ENCODE measurements at places on chromosomes 5 and 9.

DNA sequence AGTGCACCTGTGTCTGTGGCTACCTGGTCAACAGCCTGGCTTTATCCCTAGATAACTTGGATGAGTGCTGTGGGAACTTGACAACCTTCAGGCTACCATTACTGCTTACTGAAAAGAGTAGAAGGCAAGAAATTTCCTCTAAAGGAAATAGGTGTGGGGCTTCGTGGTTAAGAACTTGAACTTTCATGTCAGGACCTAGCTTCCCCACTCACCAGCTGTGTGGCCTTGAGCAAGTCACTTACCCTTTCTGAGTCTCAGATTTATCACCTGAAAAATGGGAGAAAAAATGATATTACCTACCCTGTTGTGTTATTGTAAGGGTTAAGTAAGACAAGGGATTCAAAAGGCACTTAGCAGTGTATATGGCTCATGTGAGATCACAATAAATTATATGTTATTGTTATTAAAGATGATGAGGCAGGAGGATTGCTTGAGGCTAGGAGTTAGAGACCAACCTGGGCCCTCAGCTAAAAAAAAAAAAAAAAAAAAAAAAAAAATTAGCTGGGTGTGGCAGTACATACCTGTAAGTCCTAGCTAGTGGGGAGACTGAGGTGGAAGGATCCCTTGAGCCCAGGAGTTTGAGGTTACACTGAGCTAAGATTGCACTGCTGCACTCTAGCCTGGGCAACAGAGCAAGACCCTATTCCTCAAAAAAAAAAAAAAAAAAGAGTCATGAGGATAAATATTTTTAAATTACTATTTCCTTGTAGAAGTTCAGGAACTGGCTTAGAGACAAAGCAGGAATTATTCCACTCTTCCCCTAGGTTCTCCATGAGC is 97.0 kb upstream of the SPRY4 start:
- no peak for DNase-seq

DNA sequence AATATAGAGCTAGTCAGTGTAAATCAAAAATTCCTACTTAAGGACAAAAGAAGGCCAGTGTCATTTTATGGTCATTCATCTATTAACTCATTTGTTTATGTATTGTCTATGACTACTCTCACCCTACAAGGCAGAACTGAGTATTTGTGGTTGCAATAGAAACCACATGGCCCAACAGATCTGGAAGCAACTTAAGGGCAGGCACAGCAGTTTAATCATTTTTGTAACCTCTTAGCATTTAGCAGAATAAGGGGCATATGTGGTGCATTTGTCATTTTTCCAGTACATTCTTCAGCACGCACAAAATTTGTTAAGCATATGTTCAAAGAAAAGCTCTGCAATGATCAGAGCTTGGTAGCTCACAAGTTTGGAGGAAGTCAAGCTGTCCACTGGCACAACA is 1.1 kb downstream of the FKBP15 start:
- no peak for DNase-seq

DNA sequence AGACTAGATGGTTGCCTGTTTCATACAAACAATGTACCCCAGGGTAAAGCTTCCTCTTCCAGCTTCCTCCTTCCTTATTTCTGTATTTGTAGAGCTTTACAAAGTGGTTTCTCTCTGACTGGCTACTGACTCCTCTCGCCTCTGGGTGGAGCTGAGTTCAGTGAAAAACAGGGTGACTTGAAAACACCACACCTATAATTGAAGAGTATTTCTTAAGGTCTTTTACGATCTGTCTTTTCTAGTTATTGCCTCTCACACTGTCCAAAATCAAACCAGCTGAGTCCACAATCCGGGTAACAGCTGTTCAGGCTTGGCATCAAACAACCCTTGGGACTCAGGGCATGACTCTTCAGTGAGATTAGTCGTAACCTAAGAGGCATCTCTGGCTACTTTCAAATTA is 200.4 kb downstream of the ARRDC3 start:
- DNase-seq, result no peak

GRCh38 chr9:112049811-112050516 is 125.1 kb downstream of the SUSD1 start:
- no peak for DNase-seq

DNA sequence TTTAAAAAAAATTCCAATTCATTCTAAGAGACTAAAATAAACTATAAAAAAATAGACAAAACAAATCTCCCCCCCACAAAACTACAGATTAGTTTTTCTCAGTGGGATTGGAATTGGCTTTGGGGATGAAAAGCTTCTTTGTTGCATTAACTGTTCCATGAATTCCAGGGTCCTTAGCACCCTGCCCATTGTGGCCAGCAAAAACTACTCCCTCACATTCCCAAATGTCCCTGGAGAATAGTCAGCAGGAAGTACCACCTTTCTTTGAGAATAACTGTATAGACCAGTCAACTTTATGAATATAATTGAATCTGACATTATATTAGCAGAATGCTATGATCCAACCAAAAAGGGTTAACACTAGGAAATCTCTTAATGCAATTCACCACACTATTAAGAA is 147.9 kb downstream of the LPAR1 start:
- DNase-seq, result no peak

GRCh38 chr5:159386028-159386711 is 55.9 kb upstream of the IL12B start:
- DNase-seq, result no peak

- DNase-seq, result no peak
Measured at GRCh38 chr5:133006653-133007052, 19.7 kb downstream of the ZCCHC10 start.

DNA sequence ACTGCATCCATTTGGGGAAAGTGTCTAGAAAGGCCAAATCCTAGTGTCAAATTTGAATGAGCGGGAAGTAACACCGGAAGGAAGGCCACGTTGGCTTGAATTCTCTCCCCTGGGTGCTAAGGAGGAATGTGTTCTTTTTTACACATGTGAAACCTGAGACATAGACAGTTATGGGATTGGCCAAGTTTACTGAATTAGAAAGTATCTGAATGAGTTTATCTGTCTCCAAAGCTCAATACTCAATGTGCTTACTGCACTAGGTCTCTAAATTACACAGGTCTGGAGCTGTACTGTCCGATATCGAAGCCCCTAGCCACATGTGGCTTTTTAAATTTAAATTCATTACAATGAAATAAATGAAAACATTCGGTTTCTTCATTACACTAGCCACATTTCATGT is 6.0 kb downstream of the DMRT1 start:
- no peak for DNase-seq

GRCh38 chr5:27472000-27472763 is 433.8 kb upstream of the CDH9 start:
- no peak for DNase-seq

GRCh38 chr9:21657966-21658667 is 144.3 kb upstream of the MTAP start:
- DNase-seq, result no peak

DNA sequence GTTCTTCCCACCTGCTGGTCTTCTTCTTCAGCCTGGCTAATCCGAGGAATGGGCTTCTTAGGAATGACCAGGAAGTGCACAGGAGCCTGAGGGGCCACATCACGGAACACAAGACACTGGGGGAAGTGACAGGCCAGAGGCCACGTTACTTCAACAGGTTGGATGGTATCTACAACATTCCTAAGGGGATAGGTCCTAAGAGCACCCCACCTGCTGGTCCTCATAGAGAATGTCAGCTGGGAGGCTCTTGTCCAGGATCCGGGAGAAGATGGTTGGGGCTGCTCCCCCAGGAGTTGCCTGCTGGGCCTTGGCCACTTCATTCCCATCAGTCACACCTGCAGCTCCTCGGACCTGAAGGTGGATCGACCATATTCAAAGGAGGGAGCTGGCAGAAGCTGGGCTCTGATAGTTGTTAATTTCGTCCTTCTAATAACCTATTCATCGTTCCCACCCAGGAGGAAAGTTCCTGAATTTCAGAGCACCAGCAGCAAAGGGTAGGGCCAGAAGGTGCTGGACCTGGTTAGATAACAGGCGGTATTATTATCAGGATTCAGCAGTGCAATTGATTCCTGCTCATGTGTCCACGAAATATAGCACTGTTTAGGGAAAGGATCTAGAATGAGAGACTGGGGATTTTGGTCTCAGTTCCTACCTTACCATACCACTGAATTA is 1.3 kb downstream of the HINT2 start:
- DNase-seq, result no peak

GRCh38 chr5:40191150-40191549 is 488.6 kb upstream of the PTGER4 start:
- no peak for DNase-seq

GRCh38 chr9:36985769-36986467 is 48.1 kb downstream of the PAX5 start:
- no peak for DNase-seq

GRCh38 chr5:131745703-131746102 is 51.1 kb downstream of the FNIP1 start:
- DNase-seq, result no peak

- DNase-seq, result no peak
Measured at GRCh38 chr9:90770182-90770738, 31.4 kb upstream of the SYK start.

- no peak for DNase-seq
Measured at GRCh38 chr9:95644377-95644776, 127.6 kb upstream of the PTCH1 start.

GRCh38 chr9:96253059-96253696 is 48.8 kb downstream of the HSD17B3 start:
- DNase-seq, result no peak

DNA sequence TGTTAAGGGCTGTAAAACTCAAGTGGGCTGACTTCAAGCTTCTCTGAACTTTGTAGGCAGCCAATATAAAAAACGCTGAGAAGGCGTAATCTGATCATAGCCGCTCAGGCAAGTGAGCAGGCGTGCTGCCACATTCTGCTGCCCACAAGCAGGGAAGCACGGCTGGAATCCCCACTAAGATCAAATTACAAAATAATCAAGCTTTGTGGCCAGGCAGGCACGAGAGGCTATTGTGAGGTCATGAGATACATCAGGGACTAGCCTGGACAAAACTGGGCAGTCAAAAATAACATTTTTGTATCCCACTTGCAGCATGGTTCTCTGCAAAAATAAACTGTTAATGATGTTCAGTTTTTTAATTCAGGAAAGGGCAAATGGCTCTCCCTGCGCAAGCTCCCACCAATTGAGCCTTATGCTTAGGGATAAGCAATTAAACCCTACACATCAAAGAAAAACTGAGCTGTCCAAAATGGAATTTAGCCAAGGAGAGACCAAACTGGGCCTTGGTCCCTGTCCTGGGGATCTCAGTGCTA is 64.0 kb downstream of the POU5F2 start:
- no peak for DNase-seq

DNA sequence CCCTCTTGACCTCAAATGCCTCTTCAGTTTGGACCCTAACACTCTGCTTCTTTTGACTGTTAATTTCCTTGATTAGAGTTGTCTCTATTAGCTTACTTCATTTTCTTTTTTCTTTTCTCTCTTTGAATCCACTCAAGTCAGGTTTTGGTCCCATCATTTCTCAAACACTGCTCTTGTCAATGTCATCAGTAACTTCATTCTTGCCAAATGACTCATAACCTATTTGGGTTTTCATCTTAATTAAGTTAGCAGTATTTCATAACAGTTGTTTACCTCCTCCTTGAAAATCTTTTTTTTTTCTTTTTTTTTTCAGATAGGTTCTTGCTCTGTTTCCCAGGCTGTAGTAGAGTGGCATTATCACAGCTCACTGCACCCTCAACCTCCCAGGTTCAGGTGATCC is 119.6 kb downstream of the PARP8 start:
- DNase-seq, result no peak

- peak; percentile 4 for DNase-seq
Measured at GRCh38 chr5:64612344-64612961, 77.8 kb upstream of the SHISAL2B start.

DNA sequence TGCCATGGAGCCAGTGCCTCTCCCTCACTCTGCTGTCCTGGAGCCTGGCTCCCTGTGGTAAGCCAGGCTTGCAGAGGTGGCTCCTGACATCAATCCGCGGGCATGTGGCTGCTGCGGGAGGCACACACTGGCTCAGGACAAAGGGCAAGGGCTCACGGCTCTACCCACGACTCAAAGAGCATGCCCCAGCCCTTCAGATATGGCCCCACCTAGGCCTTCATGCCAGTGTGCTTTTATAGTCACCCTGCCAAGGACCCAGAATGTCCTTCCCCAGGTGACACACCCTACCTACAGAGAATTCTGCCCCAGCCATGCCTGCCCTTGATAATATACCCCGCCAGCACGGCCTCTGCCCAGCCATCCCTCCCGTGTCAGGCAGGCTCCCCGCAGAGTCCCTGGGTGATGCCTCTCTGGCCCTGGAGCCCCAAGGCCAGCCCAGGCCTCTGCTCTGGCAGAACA is 1.6 kb downstream of the MGAT4B start:
- DNase-seq, result no peak

GRCh38 chr9:116027096-116027495 is 126.5 kb upstream of the PAPPA start:
- DNase-seq, result no peak

GRCh38 chr5:71587766-71588532 is 809 bp downstream of the MCCC2 start:
- no peak for DNase-seq

DNA sequence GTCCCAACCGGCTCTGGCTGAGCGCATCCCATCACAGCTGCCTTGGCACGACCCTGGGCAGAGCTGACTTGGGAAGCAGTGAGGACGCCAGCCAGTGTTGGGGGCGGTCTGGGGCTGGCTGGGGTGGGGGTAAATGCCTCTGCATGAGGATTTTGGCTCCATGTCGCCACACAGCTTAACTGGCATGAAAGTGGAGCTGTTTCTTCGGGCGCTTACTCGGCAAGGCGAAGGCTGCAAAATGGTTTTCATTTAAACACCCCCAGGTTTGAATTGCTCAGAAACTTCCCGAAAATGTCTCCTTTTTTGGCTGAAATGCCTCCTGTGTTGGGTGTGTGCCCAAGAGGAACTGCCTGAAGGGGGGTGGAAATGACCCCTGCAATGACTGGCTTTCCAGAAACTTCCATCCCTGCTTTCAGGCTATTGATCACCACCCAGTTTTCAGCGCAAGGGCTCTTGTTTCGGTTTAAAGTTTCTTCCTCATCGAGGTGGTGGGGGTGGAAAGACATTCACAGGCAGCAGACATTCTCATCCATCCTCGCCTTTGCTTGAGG is 38.3 kb downstream of the PTGES start:
- DNase-seq, result no peak

GRCh38 chr5:54844905-54845566 is 140.4 kb downstream of the ESM1 start:
- DNase-seq, result peak; percentile 54

GRCh38 chr5:15993919-15994318 is 185.7 kb downstream of the MARCHF11 start:
- no peak for DNase-seq

- DNase-seq, result peak; percentile 87
Measured at GRCh38 chr5:139651853-139652787, 4.0 kb downstream of the CXXC5 start.

GRCh38 chr5:58056546-58056945 is 403.3 kb downstream of the PLK2 start:
- DNase-seq, result no peak
